ENCODE measurements at places on chromosomes 16 and 17.

GRCh38 chr16:21611198-21611555 is 11.8 kb downstream of the METTL9 start:
- DNase-seq, result no peak

DNA sequence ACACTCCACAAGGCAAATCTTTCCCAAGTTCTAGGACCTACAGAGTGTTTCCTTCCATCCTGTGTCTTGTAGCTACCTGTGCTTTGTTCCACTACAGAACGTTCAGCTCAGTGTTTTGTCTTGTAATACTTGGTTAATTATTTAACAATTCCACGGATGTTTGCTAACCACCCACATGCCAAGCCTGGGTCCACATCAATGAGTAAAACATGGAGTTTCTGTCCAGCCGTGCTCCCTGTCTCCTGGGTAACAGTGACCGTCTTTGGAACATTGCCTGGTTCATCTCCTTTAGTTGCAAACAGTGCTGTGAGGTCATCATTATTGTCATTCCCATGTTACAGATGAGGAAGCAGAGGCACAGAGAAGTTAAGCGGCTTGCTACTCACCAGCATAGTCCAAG is 41.3 kb downstream of the IRF8 start:
- no peak for DNase-seq

DNA sequence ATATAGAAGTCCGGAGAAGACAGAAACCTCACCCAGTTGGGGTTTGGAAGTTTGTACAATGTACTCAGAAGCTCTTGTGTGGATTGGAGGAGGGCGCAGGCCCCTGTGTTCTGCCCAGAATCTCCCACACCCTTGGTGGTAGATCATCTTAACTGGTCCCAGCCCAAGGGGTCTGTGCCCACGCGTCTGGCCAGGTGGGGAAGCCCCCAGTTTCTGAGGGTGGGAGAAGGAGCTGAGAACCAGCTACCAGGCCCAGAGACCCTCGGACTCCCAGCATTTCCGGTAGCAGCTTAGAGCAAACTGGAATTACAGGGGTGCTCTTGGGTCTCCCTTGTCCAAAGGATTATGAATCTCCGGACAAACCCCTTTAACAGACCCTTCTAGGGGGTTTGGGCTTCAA is 2.3 kb upstream of the PPP1R9B start:
- DNase-seq, result no peak

DNA sequence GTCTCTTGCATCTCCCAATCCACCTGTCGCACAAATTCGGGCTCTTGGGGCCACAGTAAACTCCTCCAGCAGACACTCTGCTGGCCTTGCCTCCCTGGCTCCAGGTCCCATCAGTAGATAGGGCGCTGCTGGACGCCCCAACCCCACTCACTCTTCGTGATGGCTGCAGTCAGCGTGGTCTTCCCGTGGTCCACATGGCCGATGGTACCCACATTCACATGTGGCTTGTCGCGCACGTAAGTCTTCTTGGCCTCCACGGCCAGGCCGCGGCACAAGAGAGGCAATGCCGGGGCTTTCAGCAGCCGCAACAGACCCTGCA is 428 bp downstream of the TUFM start:
- DNase-seq, result no peak

DNA sequence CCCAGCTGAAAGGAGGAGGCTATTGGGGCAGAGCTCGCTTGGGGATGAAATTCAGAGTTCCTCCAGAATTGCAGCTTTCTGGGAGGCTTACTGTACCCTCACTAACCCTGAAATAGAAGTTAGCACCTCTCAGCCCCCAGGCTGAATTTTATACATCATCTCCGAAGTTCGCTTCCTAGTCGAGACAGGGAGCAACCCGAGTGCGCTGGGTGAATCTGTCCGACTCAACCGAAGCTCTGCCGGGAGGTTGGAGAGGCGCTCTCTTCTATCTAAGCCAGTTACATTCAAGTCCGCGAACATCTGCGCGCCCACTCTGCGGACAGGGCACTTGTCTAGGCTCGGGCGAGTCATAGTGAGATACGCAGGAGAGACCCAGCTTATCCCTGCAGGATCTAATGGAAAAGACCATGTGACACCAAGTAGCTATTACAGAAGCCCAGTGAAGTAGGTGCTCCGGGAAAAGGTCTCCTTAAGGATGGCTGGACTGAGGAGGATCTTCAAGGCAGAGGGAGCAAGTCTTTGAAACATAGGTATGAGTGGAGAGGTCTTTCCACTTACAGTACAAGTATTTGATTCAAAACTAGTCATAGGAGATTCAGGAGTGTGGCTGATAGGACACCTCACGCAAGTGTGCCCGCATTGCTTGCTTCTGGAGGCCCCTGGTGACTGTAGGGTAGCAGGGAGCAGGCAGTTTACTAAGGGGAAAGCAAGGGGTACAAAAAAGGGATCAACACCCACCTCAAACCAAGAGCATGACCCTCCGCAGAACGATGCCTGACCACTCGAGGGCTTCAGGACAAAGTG is 646 bp upstream of the HES7 start:
- DNase-seq, result no peak

GRCh38 chr17:8121681-8122421 is 2.1 kb downstream of the HES7 start:
- no peak for DNase-seq

- DNase-seq, result no peak
Observed at GRCh38 chr16:86928523-86929011, 350.2 kb downstream of the FOXL1 start.

DNA sequence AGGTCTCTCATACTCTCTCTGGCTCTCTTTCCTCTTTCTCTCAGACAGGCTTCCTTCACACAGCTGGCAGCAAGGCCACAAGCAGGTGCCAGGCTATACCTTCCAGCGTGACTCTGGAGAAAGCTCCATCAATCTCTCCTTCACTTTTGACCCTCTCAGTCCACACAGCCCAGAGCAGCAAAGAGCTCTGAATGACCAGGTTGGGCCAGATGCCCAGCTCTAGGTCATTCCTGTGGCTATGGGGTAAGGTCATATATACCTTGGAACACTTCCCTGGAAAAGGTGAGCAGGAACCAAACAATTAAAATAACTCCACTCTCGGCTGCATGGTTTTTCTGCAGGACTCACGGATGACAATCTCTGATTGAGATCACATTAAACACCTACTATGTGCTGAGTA is 8.8 kb downstream of the ADAP2 start:
- no peak for DNase-seq
